ENCODE measurements at places on chromosomes 7 and 10.

DNA sequence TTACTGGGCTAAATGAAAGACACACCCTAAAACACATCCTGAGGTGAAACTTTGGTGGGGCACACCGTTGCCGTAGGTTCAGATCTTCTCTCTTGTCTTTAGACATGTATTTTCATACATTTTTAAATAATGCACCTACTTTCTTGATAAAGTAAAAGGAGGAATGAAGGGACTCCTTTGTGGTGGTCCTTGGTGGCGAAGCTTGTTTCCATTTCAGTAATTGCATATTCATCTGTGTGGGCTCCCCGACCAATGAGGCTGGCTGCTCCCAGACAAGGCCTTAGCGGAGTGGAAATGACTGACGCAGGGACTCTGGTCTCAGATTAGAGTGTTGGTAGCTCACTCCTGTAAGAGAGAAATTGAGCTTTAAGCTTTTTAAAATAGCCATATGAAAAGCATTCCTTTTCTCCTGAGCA lies 815 bp downstream of the CCSER2 start:
- no peak for DNase-seq

DNA sequence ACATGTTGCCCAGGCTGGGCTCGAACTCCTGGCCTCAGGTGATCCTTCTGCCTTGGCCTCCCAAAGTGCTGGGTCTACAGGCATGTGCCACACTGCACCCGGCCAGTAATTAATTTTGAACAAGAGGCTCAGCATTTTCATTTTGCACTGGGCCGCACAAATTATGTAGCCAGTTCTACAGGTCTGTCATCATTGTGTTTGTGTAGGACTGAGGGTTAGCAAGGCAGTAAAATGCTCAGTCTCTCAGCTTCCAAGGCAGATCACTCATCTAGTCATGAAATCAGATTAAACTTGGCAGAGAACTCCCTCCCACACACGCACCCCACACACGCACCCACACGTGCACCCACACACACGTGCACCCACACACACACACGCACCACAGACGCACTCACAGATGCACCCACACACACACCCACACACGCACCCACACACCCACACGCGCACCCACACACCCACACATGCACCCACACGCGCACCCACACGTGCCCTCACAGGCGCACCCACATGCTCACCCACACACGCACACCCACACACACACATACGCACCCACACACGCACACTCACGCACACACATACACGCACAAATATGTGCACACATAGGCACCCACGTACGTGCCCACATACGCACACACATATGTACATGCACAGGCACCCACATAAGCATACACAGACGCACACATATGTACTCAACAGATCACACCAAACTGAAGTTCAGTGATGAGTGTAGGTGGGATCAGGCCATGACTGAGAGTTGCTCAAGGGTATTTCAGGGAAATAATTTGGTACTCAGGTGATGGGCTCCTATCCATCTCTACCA lies 27.8 kb upstream of the PROSER2 start:
- no peak for DNase-seq

- DNase-seq, result no peak
These were observed 920.5 kb downstream of the KCNMA1 start for GRCh38 chr10:76717141-76717540.

DNA sequence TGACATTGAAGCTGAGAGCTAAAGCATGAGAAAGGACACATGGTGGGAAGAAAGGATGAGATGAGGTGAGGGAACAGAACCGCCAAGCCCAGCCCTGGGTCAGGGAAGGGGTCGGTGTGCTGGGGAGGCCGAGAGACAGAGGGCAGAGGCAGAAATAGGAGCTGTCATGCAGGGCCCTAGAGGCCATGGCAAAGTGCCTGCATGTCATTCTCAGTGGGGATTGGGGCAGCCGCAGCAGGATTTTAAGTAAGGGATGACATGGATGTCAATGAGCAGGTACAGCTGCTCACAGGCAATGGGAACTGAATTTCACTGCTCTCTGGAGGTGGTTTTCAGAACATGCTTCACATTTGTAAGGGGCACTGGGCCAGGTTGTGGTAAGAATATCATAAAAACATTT lies 227.4 kb downstream of the RAB11FIP2 start:
- DNase-seq, result no peak

DNA sequence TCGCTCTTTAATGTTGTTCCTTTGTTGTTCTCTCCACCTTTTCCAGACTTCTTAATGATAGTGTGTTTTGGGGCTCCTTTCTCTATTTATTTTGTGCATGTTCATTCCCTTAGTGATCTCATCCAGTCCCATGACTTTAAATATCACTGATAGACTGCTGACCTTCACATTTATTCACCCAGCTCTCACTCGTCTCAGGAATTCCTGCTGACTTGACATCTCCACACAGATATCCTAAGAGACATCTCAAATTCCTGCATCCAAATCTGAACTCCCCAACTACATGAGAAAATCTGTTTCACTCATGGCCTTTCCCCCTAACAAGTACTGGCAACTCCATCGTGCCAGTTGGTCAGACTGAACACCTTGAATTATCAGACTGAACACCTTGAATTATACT lies 111.2 kb downstream of the CTTNBP2 start:
- DNase-seq, result no peak

DNA sequence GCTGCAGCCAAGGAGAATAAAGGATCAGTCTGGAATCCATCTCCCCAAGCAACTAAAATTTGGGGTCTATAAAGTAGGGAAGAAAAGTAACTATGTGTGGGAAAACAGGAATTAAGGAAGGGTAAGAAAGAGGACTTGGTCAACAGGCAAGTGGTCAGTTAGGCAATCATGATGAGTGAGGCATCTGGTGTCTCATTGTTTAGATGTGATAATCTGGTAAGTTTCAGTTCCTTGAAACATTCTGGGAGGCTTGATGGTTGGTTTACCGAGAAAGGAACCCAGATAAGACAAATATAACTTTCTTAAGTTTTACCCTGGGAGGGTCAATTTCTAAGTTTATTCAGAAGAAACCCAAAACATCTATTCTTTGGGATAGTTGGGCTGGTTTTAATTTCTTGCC lies 22.3 kb downstream of the HYAL4 start:
- no peak for DNase-seq

- no peak for DNase-seq
These were observed 74.5 kb downstream of the INSIG1 start for GRCh38 chr7:155371884-155372781.

DNA sequence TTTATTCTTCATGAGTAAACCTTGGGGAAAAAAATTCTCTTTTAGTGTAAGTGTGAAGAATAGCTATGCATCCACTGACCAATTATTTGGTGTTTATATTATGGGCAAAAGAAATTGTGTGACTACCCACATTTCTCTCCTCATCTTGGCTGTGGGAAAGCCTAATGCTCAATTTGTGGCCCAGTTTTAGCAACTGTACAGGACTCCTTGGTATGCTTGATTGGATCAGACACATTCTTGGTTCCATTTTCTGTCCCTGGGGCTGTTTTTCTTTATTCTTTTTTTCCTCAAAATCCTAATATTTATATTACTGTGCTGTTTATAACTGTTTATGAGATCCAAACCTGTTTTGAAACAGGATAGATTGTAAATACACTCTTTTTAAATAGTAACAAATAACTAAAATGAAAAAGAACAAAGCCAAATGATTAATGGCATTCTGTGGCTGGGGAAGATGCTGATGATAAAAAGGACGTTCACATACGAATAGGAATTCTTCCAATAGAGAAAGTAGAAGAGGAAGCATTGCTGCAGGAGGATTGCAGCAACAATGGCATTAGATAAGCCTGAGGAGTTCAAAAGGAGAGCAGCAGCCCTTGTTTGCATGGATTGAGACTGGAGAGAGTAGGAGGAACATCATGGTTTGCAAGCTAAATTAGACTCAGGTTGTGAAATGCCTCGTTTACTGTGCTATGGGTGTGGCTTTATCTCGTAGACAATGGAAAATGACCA lies 580.5 kb downstream of the INHBA start:
- no peak for DNase-seq

DNA sequence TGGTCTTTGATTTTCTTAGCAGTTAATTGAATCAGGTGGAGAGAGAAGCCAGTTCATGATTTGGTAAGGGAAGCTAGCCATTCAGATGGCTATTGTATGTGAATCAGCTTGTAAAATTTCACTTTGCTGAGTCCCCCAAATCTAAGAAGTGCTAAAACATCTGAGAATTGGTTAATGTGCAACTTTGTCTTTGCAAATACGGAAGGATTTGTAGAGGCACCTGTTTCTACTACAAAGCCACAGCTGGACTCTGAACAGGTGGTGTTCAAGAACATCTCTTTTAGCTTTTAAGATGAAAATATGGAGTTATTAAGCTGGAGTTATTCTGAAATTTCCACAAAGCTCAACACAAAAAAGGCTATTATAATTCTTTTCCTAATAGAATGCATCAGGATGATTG lies 132.6 kb downstream of the VPS50 start:
- no peak for DNase-seq

GRCh38 chr10:43126759-43127424 lies 11.4 kb upstream of the CSGALNACT2 start:
- no peak for DNase-seq

GRCh38 chr7:1536743-1537534 lies 6.4 kb downstream of the MAFK start:
- no peak for DNase-seq

- no peak for DNase-seq
These were observed 35.2 kb downstream of the KCNMA1 start for GRCh38 chr10:77602231-77602912.

DNA sequence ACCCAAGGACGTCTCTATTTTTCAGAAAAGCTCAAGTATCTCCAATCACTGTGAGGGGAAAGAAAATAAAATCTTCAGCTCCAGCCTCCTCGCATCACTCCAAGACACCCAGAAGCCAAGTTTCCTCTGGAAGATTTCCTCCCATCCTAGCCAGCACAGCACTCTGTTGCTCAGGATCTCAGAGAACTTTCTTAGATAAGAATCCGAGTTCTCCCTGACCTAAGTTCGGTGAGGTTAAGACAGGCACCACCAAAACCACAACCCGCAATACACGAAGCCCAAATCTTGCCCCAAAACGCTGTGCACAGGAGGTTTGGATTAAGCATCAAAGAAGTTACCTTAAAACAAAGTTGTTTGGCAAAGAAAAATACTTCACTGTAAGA lies 4.2 kb downstream of the FAM53B start:
- DNase-seq, result no peak

All from stimulated activated CD8-positive, alpha-beta memory T cell treated with anti-CD3 and anti-CD28 coated beads, Interleukin-4, amount 100 ng/mL, for 1 hour (primary cell).